Inflammatory macrophage treated with lipopolysaccharide for 1 hour (primary cell): ENCODE measurements at places on chromosomes 4 and X.

DNA sequence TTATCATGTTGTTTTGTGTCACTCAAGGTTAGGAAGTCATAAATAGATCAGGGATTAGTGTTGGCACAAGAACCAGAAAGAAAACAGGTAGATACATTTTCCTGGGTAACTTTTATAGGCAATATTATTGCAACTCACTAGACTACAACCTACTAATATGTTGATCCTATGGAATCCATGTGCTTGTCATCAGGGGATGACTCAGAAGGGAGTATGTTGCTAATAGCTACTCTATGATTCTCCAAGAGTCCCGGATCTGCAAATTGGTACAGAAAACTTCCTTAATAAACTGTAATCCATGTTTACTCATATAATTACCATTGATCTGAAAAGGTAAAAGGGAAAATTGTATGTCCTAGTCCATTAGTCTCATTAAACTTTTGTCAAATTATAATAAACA lies 11.7 kb upstream of the GNRHR start:
- DNase-seq, result no peak

DNA sequence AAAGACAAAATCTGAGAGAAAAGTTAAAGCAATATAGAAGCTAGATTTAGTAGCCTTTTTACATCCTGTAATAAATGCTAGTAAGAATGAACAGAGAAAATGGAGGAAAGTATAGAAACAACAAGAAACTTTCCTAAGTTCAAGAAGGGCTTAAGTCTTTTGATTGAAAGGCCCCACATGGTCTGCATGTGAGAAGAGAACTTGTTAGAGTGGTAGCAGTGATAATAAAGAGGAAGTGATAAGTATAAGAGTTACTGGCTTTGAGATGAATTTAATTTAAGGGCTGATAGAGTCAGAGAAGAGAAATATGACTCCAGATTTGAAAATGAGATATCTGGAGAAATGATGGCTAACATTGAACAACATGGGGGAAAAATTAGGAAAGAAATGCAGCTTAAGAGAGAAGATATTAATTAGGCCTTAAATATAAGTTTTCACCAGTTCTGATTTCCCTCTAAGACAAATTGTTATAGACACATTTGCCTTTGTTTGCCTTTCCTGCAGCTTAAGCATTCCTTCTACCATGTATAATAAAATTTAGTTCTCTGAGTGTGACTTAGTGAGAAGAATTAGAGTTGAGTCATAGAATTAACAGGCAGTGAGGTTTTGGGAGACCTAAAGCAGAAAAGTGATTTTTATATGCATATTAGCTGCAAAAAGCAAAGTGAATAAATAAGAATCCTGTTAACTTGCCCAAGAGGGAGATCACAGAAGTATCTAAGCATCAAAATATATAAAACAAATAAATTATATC lies 18.4 kb downstream of the ZFX start:
- DNase-seq, result no peak

DNA sequence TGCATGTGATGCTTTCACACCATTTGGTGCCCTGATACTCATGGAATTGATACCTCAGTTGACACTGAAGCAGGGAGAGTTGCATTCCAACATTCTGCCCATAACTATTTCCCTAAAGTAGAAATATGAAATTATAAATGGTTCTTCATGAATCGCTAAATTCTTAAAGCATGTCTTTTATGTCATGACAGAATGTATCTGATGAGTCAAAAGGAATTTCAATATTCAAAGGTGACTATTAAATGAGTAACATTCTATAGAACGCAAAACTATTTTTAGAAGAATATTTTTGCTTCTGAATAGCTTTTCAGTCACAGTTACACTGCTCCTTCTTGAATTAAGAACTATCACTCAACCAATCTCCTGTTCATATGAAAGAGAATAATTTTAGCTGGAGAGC lies 152.8 kb downstream of the ADGRA3 start:
- no peak for DNase-seq

GRCh38 chrX:108312957-108313356 lies 125.3 kb downstream of the COL4A6 start:
- no peak for DNase-seq

DNA sequence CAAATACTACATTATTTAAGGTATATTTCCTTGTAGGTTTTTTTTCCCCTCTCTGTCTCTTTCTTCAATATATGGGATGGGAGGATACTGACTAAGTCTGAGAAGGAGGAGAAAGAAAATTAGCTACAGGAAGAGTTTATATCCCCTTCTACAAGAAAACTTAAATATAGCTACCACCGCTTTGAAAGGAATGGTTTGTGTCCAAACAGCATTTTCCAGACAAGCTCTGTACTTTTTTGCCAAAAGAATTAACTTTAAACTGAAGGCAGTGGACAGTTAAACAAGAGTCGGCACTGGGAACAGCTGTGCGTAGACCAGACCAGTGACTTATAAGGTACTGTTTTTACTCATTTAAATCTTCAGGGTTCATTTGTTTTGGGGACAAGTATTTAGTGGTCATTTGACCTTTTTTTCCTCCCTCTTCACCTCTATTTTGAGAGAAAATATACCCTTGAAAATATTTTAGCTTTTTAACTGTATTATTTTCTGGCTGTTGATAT lies 303.7 kb downstream of the ARHGAP24 start:
- DNase-seq, result no peak

DNA sequence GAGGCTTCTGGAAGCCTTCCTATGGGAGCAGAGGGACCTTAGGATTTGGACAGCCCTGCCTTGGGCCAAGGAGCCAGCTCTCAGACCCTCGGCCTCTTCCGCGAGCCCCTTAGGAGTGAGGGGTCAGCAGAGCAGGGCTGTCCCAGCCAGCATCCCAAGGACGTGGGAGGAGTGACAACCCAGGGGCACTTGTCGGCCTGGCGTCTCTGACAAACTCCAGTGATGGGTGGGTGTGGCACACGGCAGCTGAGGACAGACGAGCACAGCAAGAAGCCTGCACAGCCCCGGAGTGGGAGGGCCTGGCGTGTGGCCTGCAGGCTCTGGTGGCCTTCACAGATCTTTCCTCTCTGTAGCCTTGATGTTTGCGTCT lies 11.6 kb upstream of the TNIP2 start:
- DNase-seq, result no peak

DNA sequence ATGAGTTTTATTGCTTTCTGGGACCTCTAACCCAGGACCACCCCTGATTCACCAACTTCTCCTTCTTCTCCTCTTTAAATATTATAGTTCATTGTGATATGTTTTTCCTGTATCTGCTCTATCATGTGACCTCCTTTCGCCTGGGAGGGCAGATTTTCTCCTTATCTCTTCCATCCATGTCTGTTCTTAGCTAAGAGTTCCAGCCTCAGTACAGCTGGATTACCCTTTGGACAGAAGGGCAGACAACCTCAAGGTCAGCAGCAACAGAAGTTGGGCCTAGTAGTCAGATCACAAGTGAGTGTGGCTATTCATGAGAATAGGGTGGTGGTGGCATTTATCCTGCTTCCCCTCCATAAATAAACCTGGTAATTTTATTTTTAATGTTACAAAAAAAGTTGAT lies 5.7 kb upstream of the XK start:
- DNase-seq, result no peak

DNA sequence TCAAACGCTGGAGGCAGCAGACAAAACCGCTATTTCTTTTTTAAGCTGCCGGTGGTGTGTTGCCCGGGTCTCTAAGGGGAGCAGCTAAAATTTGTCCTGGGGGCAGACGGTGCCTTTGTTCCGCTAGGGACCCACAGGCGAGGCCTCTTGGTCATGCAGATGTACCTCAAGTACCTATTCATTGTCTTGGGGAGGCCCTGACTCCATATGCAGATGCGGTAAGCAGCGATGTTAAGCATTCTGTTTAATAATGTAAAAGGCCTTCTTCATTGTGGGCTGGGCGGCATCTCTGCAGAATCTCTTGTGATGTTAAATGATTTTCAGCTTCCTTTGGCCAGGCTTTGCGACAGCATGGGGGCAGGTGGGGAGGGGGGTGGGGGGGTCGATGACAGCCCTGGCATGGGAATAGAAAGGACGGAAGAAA lies 98.9 kb upstream of the PJA1 start:
- no peak for DNase-seq

DNA sequence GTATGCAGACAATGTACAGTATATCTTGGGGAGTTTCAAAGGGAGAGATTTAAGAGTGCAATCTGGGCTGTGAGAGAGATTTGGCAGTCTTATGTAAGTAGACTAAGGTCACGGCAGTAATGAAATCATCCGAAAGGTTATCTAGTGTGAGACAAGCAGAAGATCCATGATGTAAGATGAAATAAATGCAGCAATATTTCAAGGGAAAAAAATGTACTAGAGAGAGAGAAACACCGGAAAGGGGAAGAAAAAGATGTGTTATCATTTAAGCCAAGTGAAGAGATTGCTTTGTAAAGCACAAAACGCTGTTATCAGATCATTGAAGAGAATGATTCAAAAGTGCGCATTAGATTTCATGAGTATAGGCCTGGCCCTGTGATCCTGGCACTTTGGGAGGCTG lies 88.4 kb upstream of the GUCY1A1 start:
- DNase-seq, result no peak

- DNase-seq, result no peak
These were observed 32.5 kb downstream of the WDR1 start for GRCh38 chr4:10083861-10084641.

DNA sequence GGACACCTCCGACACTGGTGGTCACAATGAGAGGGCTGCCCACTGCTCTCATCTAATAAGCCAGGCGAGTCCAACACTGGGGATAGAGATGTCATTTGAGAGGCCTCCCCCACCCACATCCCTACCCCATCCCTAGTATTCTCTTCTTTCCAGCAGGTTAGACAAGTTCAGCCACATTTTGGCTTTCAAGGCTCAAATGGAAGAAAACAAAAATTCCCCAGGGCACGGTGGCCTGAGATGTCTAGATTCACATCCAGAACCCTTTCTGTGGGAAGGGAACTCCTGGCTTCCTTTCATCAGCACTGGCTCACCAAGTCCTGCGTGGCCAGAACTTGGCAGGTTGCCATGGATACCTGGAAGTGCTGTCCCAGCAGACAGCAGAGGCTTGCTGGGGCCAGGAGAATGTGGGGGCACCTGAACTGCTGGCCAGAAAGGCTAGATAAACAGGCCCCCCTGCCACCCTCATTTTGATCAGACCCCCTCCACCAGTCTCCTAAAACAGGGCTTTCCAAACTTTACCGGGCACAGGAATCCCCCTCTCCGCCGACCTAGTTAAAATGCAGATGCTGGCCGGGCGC lies 1.3 kb upstream of the NYX start:
- no peak for DNase-seq

DNA sequence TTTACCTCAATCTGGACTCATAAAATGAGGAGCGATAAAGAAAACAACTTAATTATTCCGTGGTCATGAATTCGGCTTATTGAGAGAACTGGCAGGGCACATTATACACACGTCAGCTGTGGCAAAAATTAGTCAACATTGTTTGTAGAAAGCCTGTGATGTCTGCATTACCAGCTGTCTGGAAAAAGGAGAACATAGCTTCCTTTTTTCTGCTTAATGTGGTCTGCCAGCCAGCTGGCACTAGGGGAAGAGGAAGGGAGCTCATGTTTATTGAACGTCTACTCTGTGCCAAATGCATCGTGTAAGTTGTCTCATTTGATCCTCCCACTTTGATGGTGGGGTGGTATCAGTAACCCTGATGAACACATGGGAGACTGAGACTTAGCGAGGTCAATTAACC lies 367.6 kb downstream of the ARHGAP24 start:
- peak; percentile 81 for DNase-seq

DNA sequence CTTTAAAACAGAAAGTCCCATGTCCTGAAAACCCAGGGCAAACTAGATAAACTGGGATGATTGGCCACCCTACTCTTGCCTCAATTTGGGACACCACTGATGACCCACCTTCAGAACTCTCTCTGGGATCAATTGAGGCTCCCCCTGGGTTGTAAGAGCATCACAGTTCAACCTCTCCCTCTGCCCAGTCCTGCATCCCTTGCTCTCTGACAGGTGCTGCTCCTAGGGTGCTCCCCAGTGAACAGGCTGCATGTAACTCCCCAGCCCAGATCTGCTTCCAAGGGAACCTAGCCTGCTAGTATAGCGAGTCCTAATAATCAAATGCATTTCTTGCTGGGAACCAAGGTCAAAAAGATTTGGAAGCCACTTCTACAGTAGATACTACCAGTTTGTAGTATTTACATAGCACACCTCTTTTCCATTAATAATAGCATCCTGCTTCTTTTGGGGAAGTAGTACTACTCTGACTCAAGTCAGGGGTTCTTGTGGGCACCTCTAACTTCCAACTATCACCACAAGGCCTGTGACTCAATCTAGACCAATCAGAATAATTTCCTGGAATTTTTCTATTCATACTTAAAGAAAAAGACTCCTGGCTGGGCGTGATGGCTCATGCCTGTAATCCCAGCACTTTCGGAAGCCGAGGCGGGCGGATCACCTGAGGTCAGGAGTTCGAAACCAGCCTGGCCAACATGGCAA lies 42.1 kb upstream of the SPINK2 start:
- DNase-seq, result peak; percentile 55

- DNase-seq, result no peak
These were observed at the start of gene MUC7 for GRCh38 chr4:70471897-70472296. MUC7 (plus strand) TSS chr4:70472197; CDS start chr4:70474022, 1,825 bp downstream.

DNA sequence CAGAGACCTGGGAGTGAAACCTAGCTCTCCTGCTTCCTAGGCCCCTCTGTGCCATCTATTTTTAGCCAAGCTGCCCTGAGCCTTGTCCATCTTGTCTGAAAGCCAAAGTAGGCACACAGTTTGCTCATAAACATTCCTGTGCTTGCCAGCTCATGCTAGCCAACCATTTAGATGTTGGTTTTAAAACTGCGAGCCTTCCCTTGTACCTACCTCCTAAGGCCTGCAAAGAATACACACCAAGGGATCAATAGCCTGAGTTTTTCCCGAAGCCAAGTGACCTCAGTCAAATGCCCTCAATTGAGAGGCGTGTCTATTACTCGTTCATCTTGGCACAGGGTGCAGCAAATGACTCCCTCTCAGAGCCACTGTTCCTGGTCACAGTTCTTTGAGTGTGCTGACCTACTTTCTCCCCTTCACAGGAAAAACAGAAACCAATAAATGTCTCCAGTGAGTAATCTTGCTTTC lies 48.5 kb downstream of the ZCCHC12 start:
- no peak for DNase-seq

DNA sequence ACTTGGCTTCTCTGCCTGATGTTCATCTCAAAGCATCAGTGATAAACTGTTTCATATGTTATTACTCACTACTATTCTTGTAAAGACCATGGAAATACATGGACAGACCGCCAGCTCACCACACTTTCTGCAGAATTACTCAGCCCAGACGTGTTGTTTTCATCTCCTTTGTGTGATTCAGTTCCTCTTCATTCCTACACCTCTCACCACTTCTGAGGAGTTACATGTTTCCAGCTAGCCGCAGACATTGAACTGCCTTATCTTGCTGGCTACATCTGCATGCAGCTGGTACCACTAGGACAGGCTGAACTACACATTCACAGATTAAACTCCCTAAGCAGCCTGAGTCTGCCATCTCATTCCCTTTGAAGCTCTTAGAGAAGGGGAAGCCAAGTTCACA lies 443.2 kb upstream of the FGF16 start:
- DNase-seq, result no peak

GRCh38 chrX:21645886-21646285 lies 12.2 kb downstream of the KLHL34 start:
- no peak for DNase-seq

- no peak for DNase-seq
These were observed 50.7 kb upstream of the TLR3 start for GRCh38 chr4:186018261-186018660.

- DNase-seq, result no peak
These were observed 3.7 kb downstream of the EREG start for GRCh38 chr4:74368596-74368995.

GRCh38 chr4:56692576-56692975 lies 11.5 kb upstream of the HOPX start:
- no peak for DNase-seq
